ENCODE measurements at places on chromosomes 6 and 20.
A peak's percentile ranks its signal among the peaks of the same experiment; 100 is the strongest.

GRCh38 chr6:153210083-153210482 lies 79.0 kb upstream of the RGS17 start:
- no peak for DNase-seq

- DNase-seq = no peak
Measured at GRCh38 chr6:22147921-22148776, 148.7 kb downstream of the PRL start.

DNA sequence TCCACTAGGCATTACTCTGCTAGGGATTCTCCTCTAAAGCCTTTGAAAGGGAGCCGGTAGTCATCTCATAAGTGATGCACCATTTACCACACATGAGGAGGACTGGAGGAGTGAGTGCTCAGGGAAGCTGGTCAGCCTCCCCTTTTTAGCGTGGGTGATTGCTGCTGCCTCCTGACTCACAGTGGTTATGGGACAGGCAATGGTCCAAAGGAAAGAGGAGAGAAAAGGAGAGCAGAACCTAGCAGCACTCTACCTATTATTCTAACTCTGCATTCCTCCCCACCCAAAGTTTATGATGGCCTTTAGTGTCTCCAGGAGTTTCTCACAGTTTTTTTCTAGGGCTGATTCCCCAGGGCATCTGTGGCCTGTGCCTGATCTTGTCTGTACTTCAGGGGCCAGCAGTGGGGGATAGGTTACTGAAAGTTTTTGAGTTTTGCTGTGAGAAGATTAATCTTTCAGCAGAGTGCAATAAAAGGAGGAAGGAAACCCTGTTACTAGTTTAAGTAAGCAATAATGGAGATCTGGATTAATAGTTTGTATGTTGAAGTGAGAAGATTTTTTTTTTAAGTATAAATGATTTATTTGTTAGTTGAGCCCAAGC lies 36.4 kb upstream of the GCLC start:
- DNase-seq = no peak

DNA sequence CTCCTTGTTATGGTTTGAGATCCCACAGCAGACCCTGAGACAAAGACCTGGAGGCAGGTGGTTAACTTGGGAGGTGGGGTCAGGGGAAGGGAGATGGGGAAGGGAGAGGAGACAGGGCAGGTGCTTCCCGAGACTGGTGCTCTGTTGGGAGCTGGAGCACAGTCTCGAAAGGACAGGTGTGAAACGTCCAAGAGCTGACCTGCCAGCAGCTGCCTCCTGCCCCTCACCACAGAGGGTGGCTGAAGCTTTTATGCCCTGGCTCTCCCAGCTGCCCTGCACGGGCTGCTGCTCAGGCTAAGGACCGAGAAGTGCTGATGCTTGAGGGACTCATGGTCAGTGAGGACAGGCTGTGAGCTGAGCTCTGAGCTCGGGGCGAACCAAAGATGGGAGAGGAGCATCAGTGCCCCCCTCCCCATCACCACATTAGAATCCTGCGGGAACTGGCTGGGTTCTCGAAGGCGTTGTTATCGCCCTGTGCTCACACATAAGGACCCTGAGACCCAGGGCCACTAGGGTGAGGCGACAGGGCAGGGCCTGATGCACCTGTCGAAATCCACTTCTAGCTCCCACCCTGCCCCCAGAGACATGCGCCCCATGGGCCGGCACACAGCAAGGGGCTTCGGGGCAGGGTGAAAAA lies 25.3 kb upstream of the CD93 start:
- no peak for DNase-seq

DNA sequence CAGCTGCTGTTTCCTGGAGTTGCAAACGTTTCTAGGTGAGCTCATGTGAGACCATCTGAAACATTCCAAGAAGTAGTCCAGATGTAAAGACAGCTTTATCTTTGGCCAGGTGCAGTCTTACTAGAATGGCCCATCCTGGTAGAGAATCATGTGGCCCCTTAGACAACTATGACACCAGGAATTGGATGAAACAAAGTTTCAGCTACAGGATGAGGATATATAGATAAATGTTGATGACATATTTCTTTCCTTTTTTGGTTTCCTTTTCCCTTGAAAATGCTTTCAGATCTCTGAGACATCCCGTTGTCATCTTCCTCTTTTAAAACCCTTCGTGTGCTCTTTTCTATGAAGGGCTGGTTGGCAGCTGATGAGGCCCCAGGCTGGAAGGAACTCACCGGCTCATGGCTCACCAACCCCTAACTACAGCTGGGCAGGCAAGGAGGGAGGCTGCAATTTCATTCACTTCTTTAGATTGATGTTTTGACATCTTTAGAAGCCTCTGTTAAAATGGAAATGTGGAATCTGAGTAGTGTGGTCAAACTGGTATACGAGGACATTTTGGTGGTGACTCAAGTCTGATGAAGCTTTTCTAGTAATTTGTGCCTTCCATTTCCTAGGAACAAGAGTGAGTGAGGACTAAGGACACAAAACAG lies 167.9 kb upstream of the TNFAIP3 start:
- DNase-seq = peak; percentile 36

GRCh38 chr20:32562495-32562911 lies 22.6 kb downstream of the NOL4L start:
- no peak for DNase-seq

- DNase-seq = no peak
Measured at GRCh38 chr6:85364344-85364743, 85.5 kb upstream of the NT5E start.

- DNase-seq = no peak
Measured at GRCh38 chr6:52371656-52372191, 9.8 kb downstream of the PAQR8 start.

DNA sequence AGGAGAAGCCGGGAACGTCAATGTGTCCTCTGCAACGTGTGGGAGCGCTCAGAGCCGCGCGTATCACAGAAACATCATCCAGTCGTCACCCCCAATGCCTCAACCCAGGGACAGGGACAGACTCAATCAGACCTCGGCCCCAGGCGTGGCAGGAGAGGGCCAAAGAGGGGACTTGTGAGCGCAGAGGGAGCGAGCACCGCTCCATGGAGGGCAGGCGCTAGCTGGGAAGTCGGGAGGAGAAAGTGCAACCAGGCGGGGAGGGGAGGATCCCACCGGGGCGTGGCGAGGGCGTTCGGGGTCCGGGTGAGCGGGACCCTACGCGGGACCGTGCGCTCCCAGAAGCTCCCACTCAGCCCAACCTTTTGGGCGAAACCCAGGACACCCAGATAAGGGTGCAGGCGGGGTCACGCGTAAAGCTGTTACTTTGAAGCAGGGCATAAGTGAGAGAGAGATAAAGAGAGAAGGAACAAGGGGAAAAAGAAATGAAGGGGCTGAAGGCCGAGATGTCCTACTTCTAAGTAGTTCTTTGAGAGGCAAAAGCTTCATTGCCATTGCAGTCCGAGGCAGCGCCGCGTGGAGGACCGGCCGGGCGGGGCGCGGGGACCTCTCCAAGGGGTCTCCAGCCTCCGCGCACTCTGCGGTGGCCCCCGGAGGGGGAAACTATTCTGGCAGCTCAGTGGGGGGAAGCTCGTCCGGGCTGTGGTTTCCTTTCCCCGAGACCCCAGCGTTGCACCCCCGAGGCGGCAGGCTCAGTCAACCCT lies 862 bp upstream of the SOBP start:
- no peak for DNase-seq

DNA sequence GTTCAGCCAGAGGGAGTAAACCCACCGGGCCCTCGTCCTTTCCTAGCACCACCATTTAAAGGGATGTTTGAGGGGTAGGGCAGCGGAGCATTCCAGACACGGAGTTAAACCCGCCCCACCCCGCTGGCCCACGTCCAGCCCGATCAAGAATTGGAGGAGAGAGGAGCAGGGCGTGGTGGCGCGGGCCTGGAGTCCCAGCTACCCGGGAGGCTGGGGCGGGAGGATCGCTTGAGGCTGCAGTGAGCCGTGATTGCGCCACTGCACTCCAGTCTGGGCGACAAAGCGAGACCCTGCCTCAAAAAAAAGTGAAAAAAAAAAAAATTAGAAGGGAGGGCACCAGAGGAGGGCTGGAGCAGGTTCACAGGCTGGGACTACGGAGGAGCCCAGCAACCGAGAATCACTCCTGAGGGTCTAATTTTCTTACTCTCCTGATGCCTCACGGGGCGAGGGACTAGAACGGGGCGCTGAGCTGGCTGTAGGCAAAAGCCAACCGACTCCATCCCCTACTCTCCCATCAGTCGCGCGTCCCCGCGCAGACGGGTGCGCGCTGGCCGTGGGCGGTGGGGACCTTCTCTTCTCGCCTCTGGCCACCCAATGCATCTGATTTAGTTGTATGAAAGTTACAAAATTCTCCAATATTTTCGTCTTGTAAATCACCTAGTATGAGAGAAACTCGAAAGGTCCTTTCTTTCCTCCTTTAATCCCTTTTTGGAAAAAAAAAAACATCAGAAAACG lies 6.1 kb upstream of the HSPA1B start:
- DNase-seq = no peak

GRCh38 chr20:46951840-46952497 lies 57.3 kb downstream of the EYA2 start:
- no peak for DNase-seq

- no peak for DNase-seq
Measured at GRCh38 chr6:26028212-26028745, 59.0 kb upstream of the HFE start.

DNA sequence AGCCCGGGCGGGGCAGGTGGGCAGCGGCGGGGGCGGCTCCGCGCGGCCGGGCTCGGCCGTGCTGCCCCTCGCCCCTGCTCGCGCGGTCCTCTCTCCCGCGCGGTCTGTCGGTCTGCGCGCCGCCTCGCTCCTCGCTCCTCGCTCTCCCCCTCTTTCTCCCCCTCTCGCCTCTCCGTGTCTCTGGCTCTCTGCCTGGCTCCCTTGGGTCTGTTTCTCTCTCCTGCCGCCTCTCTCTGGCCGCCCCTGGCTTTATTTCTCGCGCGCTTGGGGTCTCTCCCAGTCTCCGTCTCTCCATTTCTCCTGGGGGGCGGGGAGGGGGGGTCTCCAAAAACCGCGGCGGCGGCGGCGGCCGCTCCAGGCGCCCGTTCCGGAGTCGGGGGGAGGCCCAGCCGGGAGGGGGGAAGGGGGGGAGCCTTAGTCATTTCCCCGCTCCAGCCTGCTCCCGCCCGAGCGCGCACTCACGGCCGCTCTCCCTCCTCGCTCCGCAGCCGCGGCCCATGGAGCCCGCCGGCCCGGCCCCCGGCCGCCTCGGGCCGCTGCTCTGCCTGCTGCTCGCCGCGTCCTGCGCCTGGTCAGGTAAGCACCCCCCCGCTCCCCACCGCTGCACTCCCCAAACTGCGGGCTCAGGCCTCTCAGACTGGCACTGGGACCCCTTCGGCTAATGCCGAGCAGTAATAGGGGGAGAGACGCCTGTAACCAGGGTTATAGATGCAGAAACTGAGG lies at the start of gene SIRPA:
Gene SIRPA, plus strand, starts transcription at position 457 of the 723 bp plus-strand sequence. Its CDS starts 41 bp downstream, at position 498.
- DNase-seq = no peak

DNA sequence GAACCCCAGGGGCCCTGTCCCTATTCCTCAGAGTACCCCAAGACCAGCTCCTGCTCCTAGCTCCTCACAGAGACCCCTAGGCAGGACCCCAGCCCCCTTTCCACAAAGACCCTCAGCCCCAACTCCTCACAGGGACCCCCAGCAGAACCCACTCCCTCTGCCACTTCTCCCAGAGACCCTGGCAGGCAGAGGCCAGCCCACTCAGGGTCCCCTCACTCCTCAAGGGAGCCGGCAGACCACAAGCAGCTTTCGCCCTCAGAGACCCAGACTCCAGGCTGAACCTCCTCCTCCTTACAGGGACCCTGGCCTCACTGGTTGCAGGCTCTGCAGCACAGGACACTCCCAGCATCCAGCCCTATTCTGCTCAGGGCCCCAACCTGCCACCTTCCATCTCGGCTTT lies 575 bp downstream of the SLC44A4 start:
- DNase-seq = no peak

GRCh38 chr6:32692019-32692418 lies 25.6 kb upstream of the HLA-DQB1 start:
- peak; percentile 79 for DNase-seq

GRCh38 chr6:153602401-153602800 lies 436.6 kb upstream of the OPRM1 start:
- DNase-seq = no peak

- DNase-seq = no peak
Measured at GRCh38 chr6:139654888-139655782, 280.7 kb upstream of the CITED2 start.

GRCh38 chr6:80145921-80146320 lies 39.5 kb downstream of the BCKDHB start:
- no peak for DNase-seq

DNA sequence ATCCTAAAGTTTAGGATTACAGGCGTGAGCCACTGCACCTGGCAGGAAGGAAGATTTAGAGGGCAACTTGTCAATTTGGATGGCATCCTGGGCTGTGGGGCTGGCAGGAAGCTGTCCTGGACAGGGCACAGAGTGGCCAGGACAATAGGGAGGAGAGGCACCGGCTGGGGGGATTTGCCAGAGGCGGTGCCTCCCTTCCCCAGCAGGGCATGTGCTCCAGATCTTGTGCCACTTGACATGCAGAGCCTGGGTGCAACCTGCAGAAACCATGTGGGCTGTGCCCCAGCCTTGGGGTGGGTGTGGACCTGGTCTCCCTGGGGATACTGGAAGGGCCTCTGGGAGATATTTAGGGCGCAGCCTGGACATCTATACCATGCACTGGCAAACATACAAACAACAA lies 58.6 kb upstream of the EEF1A1 start:
- DNase-seq = no peak

GRCh38 chr6:21202521-21202920 lies 391.0 kb upstream of the SOX4 start:
- no peak for DNase-seq

DNA sequence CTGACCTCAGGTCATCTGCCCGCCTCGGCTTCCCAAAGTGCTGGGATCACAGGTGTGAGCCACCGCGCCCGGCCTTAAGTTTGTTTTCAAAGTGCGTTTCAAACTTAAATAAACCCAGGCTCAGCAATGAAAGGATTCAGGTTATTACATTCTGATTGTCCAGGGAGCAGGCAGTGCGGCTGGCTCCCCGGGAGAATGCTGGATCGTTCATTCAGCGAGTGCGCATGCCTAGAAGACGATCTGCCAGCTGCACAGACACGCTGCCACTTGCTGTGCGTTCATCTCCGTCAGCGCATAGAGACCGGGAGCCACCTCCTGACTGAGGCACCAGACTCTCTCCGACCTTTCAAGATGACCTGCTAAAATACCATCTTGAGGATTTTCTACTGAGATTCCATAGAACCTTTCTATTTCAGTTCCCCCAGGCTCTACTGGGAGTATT lies 163.9 kb upstream of the ZNF217 start:
- no peak for DNase-seq

- peak; percentile 68 for DNase-seq
Measured at GRCh38 chr6:107730106-107730505, 94.0 kb downstream of the SCML4 start.

DNA sequence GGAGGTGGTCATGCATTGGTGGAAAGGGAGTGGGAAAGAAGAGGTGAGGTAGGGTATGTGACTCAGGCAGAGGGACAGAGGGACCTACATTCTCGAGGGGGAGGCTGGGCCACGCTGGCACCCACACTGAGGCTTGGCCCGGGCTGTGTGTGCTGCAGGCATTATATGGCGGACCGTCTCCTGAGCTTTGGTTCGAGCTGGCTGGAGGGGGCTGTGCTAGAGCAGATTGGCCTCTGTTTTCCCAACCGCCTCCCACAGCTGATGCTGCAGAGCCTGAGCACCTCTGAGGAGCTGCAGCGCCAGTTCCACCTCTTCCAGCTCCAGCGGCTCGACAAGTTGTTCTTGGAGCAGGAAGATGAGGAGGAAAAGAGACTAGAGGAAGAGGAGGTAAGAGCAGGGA lies 23.4 kb downstream of the DNPH1 start:
- no peak for DNase-seq
